Left forelimb (tissue), 1 donor: ENCODE measurements at places on chromosomes 12 and 14.

- no peak for DNase-seq
Measured at GRCh38 chr12:113905829-113906228, 60.3 kb downstream of the RBM19 start.

GRCh38 chr12:65941388-65941787, 117.1 kb downstream of the HMGA2 start:
- no peak for DNase-seq

DNA sequence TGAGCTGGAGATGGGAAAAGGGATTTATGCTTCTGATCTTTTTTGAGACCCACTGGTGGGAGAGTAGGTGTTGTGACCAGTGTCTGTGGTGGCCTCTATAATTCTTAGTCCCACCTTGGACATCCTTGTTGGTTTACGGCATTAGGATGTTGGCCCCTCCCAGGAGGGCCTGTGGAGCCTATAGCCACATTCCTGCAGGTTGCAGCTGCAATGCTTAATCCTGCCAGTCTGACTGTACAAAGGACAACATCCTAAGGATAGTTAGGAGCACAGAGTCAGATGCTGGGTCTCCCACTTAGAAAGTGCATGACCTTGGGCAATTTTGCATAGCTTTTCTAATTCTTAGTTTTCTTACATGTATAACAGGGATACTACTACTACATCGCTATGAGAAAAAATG, 150.9 kb upstream of the SLC38A2 start:
- DNase-seq = no peak

- no peak for DNase-seq
Measured at GRCh38 chr12:66742508-66743367, 63.9 kb upstream of the GRIP1 start.
